Body of pancreas (tissue), 4 donors: ENCODE measurements at places on chromosomes 11 and 22. TPM values are rescaled to one million over a fixed set of nuclear protein-coding genes. Genes with fewer than 3 reads are reported as not detected.
A peak's percentile ranks its signal among the peaks of the same experiment; 100 is the strongest.

DNA sequence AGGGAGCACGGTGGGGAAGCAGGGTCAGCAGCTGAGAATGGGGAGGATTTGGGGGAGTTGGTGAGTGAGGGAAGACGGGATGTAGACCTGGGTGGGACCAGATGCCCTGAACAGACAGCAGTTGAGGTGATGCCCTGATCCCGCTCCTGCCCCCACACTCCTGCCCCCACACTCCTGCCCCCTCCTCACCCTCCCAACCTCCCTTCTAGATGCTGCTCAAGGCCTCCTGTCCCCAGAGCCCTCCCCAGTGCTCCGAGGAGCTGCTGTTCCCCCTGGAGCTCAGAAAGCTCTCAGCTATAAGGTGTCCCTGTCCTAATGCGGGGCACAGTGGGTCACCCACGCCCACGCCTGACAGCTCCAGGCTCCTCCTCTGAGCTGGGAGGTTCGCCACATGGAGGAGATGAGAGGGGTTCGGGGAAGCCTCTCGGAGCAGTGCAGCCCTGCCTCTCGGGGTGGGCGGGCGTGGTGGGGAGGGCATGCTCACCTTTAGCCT lies 25.1 kb upstream of the TTLL12 start:
- no peaks in the 10 kb centered on the region for H3K27me3 ChIP-seq
- no peaks in the 10 kb centered on the region for H3K4me1 ChIP-seq
- H3K27ac ChIP-seq = no peak overlapping the region
- no peak overlapping the region for H3K4me3 ChIP-seq
- no peaks in the 10 kb centered on the region for H3K36me3 ChIP-seq

DNA sequence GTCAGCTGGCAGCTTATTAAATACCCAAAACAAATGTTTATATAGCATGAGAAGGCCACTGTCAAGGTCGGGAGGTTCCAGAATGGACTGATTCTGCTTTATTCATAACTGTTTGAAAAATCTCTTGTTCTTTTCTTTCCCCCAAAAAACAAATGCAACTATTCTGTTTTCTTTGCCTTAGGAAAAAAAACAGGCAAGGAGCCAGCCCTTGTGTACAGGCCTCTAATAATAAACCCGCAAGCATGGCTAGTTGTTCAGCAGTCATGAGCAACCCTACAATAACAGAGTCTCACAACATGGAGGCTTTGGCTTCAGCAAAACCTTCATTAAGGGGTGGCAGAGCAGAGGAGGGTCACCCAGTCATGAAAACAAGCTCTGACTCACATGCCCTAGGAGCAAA lies 191.7 kb downstream of the KIRREL3 start:
- peak; percentile 10 for DNase-seq
- H3K4me1 ChIP-seq = peaks cover 11% of the 10 kb centered on the region
- no peak overlapping the region for H3K4me3 ChIP-seq
- no peaks in the 10 kb centered on the region for H3K27me3 ChIP-seq
- H3K36me3 ChIP-seq = no peaks in the 10 kb centered on the region
- H3K27ac ChIP-seq = no peak overlapping the region

DNA sequence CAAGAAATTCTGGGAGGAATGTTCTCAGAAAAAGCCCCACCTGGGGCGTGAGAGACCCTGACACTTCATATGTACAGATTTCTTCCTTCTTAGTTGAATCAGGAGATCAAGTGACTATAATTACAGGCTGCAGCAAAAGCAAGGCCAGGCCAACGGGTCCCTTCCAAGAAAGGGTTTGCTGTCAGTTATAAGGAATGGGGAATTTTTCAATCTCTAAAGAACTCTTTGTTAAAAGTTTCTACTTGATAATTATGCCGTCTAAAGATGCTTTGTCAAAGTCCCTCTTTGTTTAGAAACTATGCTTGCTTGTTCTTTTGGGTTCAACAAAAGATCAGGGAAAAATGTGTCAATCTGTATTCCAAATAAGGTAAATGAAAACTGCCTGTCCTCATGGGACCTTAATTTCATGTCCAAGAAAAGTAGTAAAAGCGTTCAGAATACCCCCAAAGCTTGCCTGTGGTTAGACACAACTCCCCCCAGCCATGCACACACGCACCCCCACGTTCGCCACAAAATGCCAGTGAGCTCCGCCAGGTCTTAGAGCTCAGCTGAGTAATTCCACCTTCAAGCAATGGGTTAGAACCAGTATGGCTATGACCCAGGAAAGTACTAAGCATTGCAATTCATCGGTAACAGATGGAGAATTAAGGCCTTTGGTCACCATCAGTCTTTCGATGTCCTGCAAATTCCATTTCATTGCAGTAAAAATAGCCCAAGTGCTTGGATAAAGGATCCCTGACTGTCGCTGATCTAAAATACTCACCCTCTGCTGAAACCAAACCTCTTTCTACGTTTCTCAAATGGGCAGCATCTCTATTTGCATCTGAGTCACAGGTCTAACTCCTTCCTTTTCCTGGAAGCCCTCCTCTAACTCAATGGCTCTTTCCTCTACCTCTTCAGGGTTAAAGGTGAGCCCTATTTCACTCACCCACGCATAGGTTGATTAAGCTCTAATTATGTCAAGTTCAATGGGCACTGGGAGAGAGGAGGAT lies 419.2 kb upstream of the SYN3 start:
- H3K4me3 ChIP-seq = no peak overlapping the region
- no peak for DNase-seq
- no peaks in the 10 kb centered on the region for H3K27me3 ChIP-seq
- H3K4me1 ChIP-seq = no peaks in the 10 kb centered on the region
- H3K27ac ChIP-seq = no peak overlapping the region
- H3K36me3 ChIP-seq = no peaks in the 10 kb centered on the region

DNA sequence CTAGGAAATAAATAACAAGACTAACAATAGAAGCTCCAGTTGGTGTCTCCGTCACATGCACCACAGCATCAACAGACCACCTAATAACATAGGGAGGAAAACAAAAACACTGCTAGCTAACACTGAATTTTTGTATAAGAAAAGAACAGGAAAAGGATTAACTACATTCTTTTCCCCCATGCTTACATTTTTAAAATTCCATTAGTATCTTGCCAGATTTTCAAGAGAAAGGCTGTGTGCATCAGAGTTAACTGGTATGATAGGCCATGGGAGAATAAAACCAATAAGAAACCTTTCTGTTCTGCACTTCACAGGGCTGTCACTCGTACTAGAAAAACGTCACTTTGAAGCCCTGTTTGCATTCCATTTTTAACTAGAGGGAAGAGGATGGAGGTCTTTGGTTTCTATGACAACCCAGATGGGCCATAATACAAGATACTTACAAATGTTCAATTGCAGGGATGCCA lies 79.0 kb downstream of the LARGE2 start:
- no peaks in the 10 kb centered on the region for H3K36me3 ChIP-seq
- no peak overlapping the region for H3K27ac ChIP-seq
- no peak overlapping the region for H3K4me3 ChIP-seq
- DNase-seq = no peak

DNA sequence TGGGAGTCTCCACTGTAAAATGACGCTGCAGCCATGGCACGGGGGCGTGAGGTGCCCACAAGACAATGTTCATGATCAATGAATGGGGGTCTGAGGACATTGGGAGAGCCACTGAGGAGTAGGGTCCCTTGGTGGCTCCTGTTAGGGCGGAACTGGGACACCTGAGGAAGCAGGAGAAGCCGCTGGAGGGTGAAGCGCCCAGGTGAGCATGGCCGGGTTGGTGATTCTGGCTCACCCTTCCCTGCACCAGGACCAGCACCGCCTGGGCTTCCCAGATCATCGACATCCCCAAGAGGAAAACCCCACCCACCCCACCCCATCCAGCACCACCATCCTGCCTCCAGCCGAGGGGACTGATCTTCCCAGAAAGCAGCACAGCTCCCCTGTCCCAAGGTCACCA lies 30.6 kb downstream of the SHANK2 start:
- DNase-seq = no peak
- H3K4me1 ChIP-seq = no peaks in the 10 kb centered on the region
- no peak overlapping the region for H3K27ac ChIP-seq

GRCh38 chr22:22746061-22746962 lies 101.9 kb downstream of the GGTLC2 start:
- H3K27ac ChIP-seq = no peak overlapping the region
- H3K4me3 ChIP-seq = no peak overlapping the region

- H3K4me3 ChIP-seq = no peak overlapping the region
- no peaks in the 10 kb centered on the region for H3K27me3 ChIP-seq
- DNase-seq = no peak
- H3K4me1 ChIP-seq = peaks cover 3% of the 10 kb centered on the region
- no peak overlapping the region for H3K27ac ChIP-seq
Observed at GRCh38 chr11:93028960-93029522, 59.6 kb downstream of the MTNR1B start.

DNA sequence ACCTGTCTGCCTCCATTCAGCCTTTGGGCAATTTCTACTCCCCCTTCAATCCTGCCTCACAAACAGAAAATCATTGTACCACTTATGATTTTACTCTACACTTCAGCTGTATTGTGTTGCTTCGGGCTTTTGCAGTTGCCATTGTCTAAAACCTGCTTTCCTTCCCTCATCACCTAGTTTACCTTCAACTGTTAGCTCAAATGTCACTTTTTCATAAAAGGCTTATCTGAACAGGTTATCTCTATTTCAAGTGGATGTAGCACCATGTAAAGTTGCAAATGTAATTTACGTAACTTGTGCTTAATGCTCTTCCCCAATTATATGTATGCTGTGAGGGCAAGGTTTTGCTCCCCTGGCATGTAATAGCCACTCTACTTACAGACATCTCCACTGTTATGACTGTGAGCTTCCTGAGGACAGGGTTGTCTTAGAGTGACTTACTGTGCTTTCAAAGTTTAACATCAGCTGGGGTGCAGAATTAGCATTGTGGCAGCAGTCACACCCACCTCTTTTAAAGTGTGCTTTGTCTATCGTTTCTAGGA lies 5.4 kb downstream of the RPS25 start:
- no peak overlapping the region for H3K27ac ChIP-seq
- H3K4me3 ChIP-seq = no peak overlapping the region
- DNase-seq = no peak
- no peaks in the 10 kb centered on the region for H3K36me3 ChIP-seq
- peaks cover 24% of the 10 kb centered on the region for H3K4me1 ChIP-seq
- H3K27me3 ChIP-seq = no peaks in the 10 kb centered on the region

DNA sequence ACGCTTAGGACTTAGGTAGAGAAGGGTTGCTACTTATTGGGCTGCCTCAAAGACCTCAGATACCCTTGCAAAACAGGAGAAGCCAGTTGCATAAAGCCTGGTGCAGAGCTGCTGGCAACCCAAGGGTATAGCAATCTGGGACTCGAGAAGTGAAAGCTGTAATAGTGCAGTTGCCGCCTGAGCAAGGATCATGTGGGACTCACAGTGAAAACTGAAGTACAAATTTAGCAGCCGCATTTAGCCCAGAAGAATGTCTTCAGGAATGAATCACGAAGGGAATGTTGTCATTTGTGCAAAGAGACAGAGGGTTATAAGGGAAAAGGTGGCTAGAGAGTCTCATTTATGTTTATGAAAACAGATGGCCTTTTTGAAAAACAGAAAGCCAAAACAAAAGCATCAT lies 267.2 kb downstream of the TENM4 start:
- no peaks in the 10 kb centered on the region for H3K36me3 ChIP-seq
- no peaks in the 10 kb centered on the region for H3K4me1 ChIP-seq
- H3K4me3 ChIP-seq = no peak overlapping the region

DNA sequence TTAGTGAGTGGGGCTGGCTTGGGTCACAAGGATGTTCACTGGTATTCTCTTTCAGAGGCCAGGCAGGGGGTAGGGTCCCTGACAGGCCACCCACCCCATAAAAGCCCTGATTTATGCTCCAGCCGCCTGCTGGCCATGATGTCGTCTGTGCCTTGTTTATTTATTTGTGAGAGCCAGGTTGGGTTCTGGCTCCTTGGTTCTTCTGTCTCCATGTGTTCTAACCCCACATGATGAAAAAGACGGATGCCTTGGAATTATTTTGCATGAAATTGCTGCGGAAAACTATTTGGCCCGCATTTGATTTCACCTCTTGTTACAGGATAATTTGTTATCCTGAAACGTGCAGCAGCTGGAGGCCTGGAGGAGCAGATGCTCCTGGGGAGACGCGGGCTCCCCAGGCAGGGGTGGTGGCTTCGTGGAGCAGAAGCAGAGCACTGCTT lies 46.3 kb upstream of the WNT11 start:
- H3K27ac ChIP-seq = no peak overlapping the region
- no peak overlapping the region for H3K4me3 ChIP-seq
- no peaks in the 10 kb centered on the region for H3K4me1 ChIP-seq

- no peaks in the 10 kb centered on the region for H3K27me3 ChIP-seq
- no peaks in the 10 kb centered on the region for H3K36me3 ChIP-seq
- H3K27ac ChIP-seq = no peak overlapping the region
- peak; percentile 58 for DNase-seq
Observed at GRCh38 chr11:77088236-77089003, 14.2 kb upstream of the OMP start.

DNA sequence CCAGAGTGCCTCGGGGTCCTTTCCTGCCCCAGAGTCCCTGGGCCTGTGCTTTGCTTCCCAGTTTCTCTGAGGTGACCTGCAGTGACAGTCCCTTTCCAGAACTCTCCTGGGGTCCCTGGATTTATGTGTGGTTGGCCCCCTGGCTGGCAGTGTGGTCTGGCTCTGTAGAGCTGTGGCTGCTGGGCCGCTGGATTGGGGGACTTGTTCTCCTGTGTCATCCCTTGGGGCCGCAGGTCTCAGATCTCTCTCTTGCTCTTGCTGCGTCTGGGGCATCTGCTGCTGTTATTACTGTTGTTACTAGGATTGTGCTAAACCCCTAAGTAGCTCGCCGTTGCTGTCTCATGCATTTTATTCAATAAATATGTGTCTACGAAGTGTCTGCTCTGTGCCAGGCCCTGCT lies 31.9 kb downstream of the FAM83F start:
- H3K27me3 ChIP-seq = no peaks in the 10 kb centered on the region
- DNase-seq = no peak
- no peak overlapping the region for H3K4me3 ChIP-seq
- H3K4me1 ChIP-seq = no peaks in the 10 kb centered on the region
- no peak overlapping the region for H3K27ac ChIP-seq

- no peak overlapping the region for H3K27ac ChIP-seq
- no peak for DNase-seq
- peaks cover 29% of the 10 kb centered on the region for H3K4me1 ChIP-seq
- H3K4me3 ChIP-seq = no peak overlapping the region
- no peaks in the 10 kb centered on the region for H3K27me3 ChIP-seq
Observed at GRCh38 chr11:73325036-73325981, 17.2 kb downstream of the ARHGEF17 start.

DNA sequence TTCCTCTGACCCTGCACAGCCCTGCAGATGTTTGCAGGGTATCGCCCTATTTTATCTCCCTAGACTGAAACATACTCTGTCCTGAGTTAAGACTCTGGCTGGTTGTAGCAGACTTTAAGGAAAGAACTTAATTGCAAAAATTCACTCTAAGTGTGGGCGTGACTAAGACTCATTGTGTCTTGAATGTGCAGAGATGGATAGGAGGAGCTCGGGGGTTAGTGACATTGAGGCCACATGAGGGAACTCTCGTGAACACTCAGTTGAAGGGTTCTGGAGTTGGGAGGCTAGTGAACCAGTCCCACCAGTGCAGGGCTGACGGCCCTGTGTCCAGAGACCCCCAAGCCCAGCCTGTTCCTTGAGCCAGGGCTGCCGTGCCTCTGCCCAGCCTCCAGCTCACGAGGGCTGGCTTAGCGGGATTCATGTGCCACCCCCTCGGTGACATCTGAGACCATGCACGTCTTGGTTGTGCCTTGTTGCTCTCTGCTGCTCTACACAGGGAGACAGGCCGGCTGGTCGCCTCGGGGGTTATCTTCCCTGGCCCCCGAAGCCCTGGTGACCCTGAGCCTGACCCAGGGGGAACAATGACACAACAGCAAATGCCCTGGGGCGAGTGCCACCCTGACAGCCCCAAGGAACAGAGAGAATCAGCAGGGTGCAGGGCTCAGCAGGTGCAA lies 11.4 kb upstream of the TBX1 start:
- no peaks in the 10 kb centered on the region for H3K27me3 ChIP-seq
- no peaks in the 10 kb centered on the region for H3K36me3 ChIP-seq
- no peaks in the 10 kb centered on the region for H3K4me1 ChIP-seq
- no peak for DNase-seq
- H3K27ac ChIP-seq = no peak overlapping the region
- no peak overlapping the region for H3K4me3 ChIP-seq

RNF141 gene
- 20.2 TPM for total RNA-seq

NAV2 gene
- total RNA-seq = 35.5 TPM

FAT3 gene
- total RNA-seq = 0.26 TPM

APOBEC3F gene
- 0.99 TPM for total RNA-seq
